ENCODE measurements at places on chromosomes 3 and 15.

- peak; percentile 77 for DNase-seq
These were observed 16.5 kb upstream of the CYP11A1 start for GRCh38 chr15:74383695-74384565.

DNA sequence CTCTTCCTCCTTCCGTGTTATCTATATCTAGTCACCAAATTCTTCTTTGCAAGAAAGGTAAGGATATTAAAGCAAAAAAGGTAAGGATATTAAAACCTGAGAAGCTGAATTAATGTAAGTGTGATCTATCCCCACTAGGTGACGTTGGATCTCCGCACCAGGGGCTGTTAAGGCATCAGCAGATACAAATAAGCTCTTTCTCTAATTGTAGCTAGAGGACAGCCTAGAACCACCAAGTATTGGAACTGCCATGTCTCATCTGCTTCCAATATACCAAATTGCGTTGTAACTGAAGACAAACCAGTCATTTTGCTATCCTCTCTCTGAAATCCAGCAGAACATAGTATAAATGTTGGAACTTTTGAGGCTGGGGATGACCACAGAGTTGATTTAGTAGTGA lies 471.2 kb upstream of the TGFBR2 start:
- DNase-seq = no peak

GRCh38 chr3:169945313-169945712 lies 21.3 kb upstream of the SEC62 start:
- DNase-seq = no peak

- DNase-seq = no peak
These were observed 189.5 kb downstream of the TPRG1 start for GRCh38 chr3:189361103-189361835.

- DNase-seq = no peak
These were observed 206.1 kb upstream of the ATP10A start for GRCh38 chr15:26069231-26069641.

GRCh38 chr3:175980486-175981090 lies 1121.5 kb downstream of the NAALADL2 start:
- no peak for DNase-seq

Data from ELR (cell line).